ENCODE measurements at places on chromosomes 5 and 9.

- DNase-seq: no peak
Observed at GRCh38 chr9:7533376-7534090, 266.0 kb downstream of the DMAC1 start.

DNA sequence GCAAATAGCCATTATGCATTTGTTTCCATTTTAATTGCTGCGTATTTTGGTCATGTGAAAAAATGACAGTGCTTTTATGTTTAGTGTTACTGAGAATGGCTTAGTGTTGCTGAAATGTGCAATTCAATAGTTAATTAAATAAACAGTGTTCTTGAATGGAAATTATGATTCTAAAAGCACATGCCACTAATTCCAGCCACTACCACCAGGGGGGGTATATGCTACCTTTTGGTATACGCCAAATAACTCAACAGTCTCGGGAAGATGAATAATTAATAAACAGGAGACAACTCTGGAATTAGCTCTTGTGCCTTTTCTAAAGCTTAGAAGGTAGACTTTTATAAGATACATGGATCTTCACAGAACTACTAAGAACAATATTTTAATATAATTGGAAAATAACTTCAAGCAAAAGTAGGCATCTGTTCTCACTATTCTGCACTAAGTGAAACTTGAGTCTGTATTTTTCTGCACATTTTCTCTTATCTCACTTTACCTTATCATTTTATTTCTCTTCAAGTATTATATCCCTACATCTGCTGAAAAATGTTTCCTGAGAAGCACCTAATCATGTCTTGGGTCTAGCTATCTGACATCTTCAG is 83.5 kb upstream of the MINAR2 start:
- DNase-seq: no peak

DNA sequence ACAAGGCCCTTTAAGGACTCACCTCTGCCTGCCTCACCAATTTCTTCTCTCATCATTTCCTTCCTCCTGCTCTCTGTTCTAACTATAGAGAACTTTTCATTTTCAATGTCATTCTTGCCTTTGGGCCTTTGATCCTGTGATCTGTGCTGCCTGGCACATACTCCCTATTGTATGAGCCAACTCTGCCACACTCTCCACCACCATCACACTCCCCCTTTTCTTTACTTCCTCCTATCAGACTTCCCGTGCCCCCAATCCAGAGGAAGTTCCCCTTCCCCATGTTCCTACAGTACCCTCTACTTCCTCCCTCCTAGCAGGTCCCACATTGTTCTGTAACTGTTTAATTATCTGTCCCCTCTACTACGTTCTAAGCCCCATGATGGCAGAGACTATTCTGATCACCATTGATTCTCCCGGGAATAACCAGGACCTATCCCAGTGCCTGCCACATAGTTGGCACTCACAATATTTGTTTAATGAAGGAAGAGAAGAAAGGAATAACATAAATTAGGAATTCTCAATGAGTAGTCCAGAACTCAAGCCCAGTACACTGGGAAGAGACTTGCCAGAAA is 27.5 kb downstream of the ADAM19 start:
- no peak for DNase-seq

DNA sequence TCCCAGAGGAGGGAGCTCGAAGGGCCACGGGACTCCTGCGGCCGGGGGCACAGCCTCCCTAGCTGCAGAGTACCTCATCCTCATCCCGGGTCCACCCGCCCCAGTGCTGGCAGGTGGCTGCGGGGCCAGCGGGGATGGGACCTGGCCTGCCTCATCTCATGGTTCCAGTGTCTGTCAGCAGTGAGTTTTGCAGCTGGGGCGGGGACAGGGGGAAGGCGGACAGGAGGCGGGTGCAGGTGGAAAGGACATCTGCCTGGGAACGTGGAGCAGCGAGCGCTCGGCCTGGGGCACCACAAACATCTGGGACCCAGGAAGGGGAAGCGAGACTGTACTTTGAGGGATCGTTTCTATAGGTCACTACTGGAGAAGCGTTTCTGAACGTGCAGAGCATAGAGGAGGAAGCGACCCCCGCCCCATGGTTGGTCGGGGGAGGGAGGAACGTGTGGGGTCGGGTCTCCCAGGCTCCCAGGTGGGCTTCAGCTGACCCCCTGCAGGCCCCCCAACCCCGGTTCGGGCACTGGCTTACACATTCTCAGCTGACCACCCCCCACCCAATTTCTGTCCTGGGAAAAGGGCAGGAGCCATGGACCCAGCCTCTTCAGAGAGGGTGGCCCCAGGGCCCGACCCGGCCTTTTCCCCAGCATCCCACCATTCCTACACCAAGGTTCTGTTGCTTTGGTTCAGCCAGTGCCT is 56.5 kb upstream of the NOTCH1 start:
- DNase-seq: no peak
